ENCODE measurements at places on chromosomes 11 and 22. TPM values are rescaled to one million over a fixed set of nuclear protein-coding genes. Genes with fewer than 3 reads are reported as not detected.

DNA sequence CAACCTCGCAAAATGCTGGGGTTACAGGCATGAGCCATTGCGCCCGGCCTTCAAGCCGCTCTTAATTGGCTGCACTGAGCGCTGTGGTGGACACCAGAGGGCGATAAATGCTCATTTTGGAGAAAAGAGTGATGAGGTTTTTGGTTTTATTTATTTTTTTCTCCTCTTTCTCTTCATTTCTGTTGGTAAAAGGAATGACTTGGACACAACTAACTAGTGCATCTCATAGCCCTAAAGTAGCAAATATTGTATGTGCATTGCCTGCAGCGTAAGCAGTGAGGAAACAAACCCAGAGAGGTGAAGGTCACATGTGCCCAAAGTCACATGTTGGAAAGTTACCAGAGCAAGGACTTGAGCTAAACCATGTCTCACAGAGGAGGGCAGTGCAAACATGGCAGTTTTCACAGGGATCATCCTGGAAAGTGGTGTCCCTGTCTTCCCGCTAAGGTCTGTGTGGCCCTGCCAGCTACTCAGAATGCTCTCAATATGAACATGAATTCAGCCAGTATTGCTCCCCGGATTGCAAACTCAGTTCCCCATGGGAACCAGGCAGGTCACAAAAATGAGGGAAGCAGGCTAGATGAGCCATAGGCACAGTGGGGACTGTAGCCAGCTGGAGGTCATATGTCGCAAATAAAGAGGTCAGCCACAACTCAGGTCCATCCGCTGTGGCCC is 8.6 kb upstream of the CD82 start:
- H3K4me1 ChIP-seq = no peaks in the 10 kb centered on the region
- no peaks in the 10 kb centered on the region for H3K27me3 ChIP-seq
- no peaks in the 10 kb centered on the region for H3K36me3 ChIP-seq

The RNF214 gene
- total RNA-seq = 16.4 TPM

- peak; percentile 69 for DNase-seq
- no peaks in the 10 kb centered on the region for H3K36me3 ChIP-seq
- no peaks in the 10 kb centered on the region for H3K27me3 ChIP-seq
- H3K4me1 ChIP-seq = peaks cover 20% of the 10 kb centered on the region
Measured at GRCh38 chr11:77107950-77108349, 5.3 kb downstream of the OMP start.

- no peak for DNase-seq
- no peaks in the 10 kb centered on the region for H3K36me3 ChIP-seq
- H3K27ac ChIP-seq = no peak overlapping the region
Measured at GRCh38 chr11:1598816-1599215, 722 bp upstream of the KRTAP5-2 start.

DNA sequence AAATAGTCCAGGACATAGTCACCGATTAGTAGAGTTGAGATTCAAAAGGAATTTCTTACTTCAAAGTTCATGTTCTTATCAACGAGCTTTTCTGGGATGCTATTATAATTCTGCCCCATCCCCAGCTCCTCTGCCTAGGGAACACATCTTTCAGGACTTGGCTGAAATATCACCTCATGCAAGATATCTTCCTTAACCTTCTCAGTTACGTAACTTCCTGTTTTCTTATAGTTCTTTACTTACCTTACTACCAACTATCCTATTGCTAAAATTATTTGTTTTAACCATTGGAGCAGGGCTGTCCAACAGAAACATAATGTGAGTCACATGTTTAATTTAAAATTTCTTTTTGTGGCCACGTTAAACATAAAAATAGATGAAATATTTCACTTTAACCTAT is 2.3 kb downstream of the NARS2 start:
- H3K4me3 ChIP-seq = no peak overlapping the region
- no peak for DNase-seq
- no peak overlapping the region for H3K27ac ChIP-seq
- no peaks in the 10 kb centered on the region for H3K36me3 ChIP-seq
- H3K4me1 ChIP-seq = peaks cover 6% of the 10 kb centered on the region
- H3K27me3 ChIP-seq = no peaks in the 10 kb centered on the region

DNA sequence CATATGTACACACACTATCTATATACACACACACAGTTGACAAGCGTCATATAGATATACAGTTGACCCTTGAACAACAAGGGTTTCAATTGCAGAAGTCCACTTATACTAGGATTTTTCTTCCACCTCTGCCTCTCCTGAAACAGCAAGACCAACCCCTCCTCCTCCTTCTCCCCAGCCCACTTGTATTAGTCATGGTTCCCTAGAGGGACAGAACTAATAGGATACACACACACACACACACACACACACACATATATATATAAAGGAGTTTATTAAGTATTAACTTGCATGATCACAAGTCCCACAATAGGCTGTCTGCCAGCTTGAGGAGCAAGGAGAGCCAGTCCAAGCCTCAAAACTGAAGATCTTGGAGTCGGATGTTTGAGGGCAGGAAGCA is 92.9 kb downstream of the DHCR7 start:
- no peak overlapping the region for H3K4me3 ChIP-seq
- H3K36me3 ChIP-seq = no peaks in the 10 kb centered on the region
- no peaks in the 10 kb centered on the region for H3K4me1 ChIP-seq

DNA sequence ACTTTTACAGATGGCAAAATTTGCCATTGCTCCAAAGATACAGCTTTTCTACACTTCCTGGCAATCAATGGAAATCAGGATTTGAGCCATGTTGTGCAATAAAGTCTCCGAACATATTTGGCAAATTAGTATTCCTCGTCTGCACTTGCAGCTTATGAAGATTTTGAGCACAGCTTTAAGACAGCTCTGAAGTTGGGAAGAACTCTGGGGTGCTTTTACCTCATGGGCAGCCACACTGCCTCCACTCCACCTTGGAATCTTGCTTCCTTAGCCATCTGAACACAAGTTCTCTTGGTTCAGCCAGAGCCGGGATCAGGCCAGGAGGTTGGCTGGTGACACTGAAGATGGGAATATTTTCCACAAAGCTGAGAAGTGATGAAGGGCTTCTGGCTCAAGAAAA is 191.2 kb downstream of the CWF19L2 start:
- H3K27me3 ChIP-seq = no peaks in the 10 kb centered on the region
- no peaks in the 10 kb centered on the region for H3K4me1 ChIP-seq
- DNase-seq = no peak
- no peak overlapping the region for H3K27ac ChIP-seq
- H3K36me3 ChIP-seq = no peaks in the 10 kb centered on the region
- H3K4me3 ChIP-seq = no peak overlapping the region

The OR4C12 gene
- total RNA-seq = not detected
